ENCODE measurements at places on chromosomes 16 and 17.

GRCh38 chr17:80223142-80223815 lies 3.1 kb downstream of the SLC26A11 start:
- DNase-seq, result no peak

DNA sequence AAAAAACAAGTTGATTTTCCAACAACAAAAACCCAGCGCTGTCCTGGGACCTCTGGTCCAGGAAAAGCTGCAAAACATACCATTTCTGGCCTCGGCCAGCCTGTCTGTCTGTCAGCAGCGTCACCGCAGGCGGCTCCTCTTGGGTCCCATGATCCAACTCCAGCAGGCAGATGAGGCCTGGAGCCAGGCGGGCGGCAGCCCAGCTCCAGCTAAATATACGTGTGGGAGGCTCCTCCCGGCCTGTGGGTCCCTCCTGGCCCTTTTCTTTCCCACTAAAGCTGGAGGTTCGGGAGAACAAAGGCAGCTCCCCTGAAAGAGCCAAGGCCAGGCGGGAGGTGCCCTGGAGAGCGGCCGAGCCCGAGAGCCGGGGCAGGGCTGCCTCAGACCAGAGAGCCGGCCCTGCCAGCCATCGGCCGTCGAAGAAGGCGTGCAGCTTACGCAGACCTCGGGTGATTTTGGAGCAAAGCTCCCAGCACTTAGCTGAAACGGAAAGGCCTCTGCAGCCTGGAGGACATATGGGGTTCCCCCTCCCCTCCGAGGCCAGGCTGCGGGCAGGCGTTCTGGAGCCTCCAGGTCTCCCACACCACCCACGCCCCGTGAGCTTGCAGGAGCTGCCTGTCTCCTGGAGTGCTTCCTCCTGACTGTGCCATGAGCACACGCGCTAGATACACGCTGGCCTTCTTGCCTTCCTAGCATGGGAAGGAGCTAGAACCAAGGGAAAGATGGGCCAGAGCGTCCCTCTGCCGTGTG lies 19.9 kb upstream of the JPH3 start:
- no peak for DNase-seq

DNA sequence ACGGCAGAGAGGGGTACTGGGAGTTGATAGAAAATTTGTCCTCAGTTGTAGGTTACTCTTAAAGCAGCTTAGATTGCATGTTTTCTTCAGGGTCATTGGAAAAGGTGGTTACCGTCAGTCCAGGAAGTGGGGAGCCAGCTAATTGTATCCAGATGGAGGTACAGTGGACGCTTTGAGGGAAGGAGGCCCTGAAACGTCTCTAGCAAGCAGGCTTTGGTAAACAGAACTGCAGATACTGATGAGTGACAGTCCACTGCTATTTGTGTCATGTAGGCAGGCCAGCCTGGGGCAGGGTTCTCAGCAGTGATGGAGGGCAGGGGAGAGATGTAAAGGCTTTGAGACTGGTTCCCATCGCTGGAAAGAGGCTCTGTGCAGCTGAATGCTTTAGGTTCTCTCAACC lies 30.2 kb upstream of the ST6GALNAC1 start:
- no peak for DNase-seq

DNA sequence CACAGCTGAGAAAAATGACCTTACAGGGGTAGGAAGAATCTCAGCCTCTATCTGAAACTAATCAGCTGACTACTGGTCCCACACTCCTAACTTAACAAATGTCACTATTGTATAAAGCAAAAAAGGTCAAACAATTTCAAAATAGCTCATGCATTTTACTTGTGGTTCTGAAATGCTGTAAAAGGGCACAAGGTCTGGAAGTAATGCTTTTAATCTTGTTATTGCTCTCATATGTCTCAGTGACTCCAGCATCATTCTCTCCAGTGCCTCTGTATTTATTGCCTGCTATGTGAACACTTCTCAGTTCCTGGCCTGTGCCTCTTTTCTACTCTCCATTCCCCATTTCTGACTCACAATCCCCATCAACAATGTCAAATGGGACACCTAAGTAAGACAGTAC lies 937.7 kb downstream of the CDH11 start:
- no peak for DNase-seq

DNA sequence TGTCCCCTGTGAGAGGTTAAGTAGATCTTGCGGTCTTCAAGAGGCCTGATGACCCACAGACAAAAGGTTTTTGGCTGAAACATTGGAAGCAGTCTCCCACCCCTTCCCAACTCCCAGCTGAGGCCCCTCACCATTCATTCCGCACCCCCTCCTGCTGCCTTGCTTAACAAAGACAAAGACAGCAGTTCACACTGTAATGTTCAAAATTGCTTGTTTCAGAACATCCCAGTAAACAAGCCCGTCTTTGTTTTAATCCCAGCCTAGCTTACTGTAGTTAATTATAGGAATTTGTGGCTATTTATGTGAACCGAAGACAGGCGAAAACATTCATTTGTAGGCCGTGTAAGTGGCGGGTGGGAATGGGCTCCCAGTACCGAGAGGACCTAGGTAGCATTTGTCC lies 55.7 kb downstream of the IRX5 start:
- no peak for DNase-seq
